ENCODE measurements at places on chromosomes 4 and X. TPM values are rescaled to one million over a fixed set of nuclear protein-coding genes. Genes with fewer than 3 reads are reported as not detected.

GRCh38 chr4:75327804-75328512, 186.2 kb downstream of the RCHY1 start:
- DNase-seq = peak; percentile 12

GRCh38 chr4:139633195-139633594, 32.4 kb upstream of the MGST2 start:
- no peak for DNase-seq

- no peak for DNase-seq
Observed at GRCh38 chr4:81380437-81380836, 91.3 kb downstream of the RASGEF1B start.

GRCh38 chr4:120749445-120750151, 172.9 kb downstream of the PRDM5 start:
- DNase-seq = no peak

- DNase-seq = no peak
Observed at GRCh38 chr4:1202526-1203011, 30.2 kb upstream of the SPON2 start.

GRCh38 chr4:11471046-11471441, 42.4 kb upstream of the HS3ST1 start:
- DNase-seq = no peak

DNA sequence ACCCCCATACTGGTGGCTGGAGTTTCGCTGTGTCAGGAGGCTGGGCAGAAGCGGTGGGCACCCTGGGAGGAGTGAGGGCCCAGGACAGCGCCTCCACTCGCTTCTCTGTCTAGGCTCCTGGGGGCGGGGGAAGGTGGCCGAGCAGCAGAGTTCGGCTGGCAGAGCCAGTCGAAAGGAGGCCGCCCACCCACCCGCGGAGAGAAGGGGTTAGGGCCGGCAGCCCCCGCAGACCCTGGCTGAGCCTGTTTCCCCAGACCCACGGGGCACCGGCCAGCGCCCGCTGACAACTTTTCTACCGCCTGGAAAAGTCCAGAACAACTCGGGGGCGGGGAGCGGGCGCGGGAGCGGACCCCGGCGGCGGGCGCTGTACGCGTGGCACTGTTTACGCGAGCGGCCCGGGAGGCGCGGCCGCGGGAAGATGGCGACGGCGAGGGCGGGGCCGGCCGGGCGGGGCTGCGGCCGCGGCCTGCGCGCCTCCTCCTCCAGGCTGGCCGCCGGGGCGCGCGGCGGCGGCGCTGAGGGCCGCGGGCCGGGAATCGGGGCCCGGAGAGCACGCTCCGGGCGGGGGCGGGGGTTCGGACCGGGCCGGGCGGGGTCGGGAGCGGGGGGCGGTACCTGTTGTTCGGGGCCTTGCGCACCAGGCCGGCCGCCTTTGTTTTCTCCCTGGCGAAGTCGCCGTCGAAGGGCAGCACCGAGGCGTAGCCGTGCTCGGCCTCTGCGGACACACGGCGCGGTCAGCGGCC, 628 bp downstream of the MXD4 start:
- no peak for DNase-seq

DNA sequence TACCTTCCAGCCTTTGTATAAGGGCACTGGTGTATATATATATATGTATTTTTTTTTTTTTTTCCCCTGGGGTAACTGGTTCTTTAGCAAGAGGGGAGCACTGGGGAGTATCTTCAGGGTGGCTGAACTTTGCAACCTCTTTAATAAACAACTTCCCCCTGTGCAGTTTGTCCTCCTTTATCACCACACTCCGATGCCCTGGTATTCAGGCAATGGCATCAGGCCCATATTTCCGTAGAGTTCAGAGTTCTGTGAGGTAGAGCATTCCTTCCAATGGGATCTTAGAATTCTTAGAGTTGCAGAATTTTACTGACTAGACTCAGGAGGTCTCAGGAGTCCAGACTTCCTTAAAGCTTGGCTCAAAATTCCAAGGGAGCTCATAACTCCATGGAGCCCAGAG, 24.6 kb downstream of the NYX start:
- DNase-seq = no peak

- no peak for DNase-seq
Observed at GRCh38 chr4:874971-875817, 49.3 kb upstream of the CPLX1 start.

DNA sequence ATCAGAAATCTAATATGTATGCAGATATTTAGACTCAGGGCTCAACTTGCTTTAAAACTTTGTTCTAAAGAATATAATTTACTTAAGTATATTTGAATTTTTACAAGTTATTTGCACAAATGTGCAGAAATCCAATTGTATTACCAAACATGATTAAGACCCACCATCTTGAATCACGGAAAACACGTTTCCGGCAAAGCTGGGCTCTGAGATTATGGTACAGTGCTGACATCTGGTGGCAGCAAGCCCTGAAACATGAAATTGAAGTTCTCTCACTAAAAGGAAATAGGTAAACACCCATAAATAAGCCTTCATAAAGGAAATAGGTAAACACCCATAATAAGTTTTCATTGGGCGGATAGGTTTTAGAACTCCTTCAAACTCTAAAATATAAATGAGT, 98.3 kb upstream of the MAOA start:
- peak; percentile 15 for DNase-seq

- no peak for DNase-seq
Observed at GRCh38 chrX:3788494-3789233, 75.2 kb upstream of the PRKX start.

DNA sequence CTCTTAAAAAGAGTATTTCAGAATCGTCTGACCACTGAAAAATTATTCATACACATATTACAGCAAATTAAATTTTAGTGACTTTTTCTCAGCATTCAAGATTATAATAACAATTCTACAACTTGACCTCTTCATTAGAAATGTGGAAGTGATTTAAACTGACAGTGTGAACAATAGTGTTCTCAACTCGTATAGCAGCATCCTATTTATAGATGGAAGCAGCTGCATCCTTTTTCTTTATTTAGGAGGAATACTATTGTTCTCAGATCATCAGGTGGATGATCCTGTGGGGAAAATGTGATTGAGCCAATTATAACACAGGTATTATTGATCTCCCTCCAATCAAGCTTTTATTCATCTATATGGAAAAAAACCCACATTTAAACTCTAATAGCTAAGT, 56.7 kb downstream of the RAPGEF2 start:
- DNase-seq = no peak

DNA sequence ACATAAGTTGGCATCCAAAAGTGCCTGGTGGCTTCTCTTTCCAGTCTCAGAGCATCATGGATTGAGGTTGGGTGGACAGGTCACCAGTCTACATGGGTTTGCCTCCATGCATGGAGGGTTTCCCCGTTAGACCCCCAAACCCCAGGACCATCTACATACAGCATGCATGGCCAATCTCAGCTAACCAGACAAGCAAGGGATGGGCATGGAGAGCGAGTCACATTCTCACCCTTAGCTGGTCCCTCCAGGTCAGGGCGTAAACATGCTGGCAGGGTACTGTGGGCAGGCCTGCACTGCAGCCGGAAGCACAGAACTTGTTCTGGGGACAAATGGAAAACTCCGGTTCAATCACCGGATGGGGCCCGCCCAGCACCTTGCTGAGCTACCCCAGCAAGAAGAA, 37.3 kb downstream of the HCCS start:
- DNase-seq = no peak

- DNase-seq = no peak
Observed at GRCh38 chr4:147044241-147044640, 98.6 kb upstream of the TTC29 start.

GRCh38 chr4:163132469-163133218, 34.0 kb downstream of the NAF1 start:
- DNase-seq = no peak

DNA sequence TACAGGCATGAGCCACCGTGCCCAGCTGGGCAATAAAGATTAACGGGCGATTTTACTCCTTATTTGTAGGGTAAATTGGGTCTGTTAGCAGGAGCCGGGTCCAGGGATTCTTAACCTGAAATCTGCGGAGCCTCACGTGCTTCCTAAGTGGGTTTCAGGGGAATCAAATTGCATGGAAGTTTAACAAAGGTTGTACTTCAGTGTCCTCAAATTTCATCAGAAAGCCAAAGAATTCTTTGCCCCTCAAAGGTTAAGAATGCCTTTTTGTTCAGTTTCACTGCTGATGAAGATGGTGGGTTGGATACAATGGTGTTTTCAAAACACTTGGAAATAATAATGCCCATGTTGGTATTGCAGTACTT, 67.9 kb downstream of the AFF1 start:
- DNase-seq = no peak

GRCh38 chr4:8772499-8773123, 99.0 kb downstream of the HMX1 start:
- no peak for DNase-seq

DNA sequence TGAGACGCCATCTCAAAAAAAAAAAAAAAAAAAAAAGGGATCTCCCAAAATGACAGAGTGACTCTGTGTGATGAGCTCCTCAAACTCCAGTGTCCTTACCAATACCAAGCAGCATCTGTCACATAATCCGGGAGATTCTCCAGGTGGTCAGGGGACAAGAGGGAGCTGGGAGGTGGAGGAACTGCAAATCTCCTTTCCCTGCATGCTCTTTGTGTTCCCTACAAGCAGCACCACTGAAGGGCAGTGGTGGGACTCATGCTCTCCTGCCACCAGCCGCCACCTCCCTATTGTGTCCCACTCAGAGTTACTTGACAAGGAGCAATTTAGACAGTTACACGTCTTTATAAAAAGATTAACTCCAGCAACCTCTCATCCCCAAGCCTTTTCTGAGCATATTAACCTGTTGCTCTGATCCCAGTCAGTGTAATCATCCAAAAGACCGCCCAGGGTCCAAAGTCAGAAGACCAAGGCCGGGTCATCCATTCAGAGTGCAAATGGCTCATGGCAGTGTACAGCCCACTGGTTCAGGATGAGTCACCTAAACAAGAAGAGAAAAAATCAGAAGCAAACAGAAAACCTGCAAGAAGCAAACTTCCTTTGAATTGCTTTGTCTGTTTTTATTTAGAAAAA, 23.6 kb downstream of the MGST2 start:
- no peak for DNase-seq

DNA sequence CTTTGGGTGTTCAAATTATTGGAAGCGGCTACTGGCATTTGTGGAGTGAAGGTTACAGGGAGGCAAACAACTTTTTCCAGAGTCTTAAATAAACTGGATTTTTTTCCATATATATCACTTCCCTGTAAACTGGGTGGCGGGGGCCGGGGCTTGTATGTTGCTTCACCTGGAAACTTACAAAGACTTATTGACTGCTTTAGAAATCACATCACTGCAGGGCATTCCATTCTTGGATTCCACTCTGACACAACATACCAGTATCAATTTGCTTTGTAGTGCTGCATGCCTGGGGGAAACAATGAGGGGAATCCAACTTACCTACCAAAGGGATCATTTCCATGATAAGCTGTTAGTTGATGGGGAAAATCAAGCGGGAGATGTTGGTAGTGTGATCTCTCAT, 21.7 kb upstream of the FAM156A start:
- no peak for DNase-seq

DNA sequence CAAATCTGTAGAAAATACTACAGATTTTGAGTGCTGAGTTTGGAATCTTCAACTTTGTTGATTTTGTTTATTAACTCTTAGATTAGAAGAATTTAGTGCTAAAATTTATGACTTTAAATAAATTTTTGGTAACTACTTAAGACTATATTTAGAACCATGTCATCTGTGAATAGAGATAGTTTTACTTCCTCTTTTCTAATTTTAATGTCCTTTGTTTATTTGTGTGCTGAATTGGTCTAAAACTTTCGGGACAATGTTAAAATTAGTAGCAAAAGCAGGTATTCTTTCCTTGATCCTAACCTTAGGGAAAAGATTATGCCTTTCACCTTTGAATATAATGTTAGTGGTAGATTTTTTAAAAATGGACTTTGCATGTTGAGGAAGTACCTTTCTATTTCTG, 119.7 kb upstream of the CXorf51A start:
- no peak for DNase-seq

- peak; percentile 6 for DNase-seq
Observed at GRCh38 chr4:46844325-46844917, 64.6 kb downstream of the COX7B2 start.

DNA sequence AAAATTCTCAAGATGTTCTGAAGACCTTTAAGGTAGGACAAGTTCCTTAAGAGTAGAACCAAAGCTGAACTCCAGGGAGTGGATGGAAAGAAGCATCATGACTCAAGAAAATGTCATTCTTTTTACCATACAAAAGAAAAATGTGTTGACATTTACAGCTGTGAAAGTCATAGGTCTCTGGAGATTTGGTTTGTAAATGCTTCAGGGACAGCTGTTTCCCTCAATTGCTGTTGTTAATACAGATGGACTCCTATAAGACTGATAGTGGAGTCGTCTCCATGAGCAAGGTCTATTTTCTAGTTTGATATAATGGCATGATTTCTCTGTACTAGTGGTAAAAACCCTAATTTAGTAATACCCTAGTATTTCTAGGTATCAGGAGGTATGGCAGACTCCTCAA, 101.7 kb downstream of the PHOX2B start:
- DNase-seq = no peak

- no peak for DNase-seq
Observed at GRCh38 chr4:184583738-184584502, 65.3 kb downstream of the CASP3 start.

DNA sequence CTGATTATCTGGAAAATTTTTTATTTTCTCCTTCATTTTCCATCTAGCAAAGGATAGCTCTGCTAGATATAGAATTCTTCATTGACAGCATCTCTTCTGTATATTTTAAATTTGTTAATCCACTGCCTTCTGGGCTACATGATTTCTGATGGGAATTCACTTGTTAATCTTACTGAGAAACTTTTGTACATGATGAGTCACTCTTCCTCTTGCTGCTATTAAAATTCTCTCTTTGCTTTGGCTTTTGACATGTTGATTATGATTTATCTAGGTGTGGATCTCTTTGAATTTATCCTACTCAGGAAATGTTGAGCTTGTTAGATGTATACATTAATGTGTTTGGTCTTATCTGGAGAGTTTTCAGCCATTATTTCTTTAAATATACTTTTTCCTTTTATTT, 27.5 kb downstream of the OR13H1 start:
- no peak for DNase-seq

The CCDC149 gene
- 11.8 TPM for total RNA-seq

The TCEAL7 gene
- 12.2 TPM for total RNA-seq

The GYPB gene
- total RNA-seq = not detected

The PDK3 gene
- 116 TPM for total RNA-seq

The RADX gene
- 0.81 TPM for total RNA-seq

The TMSB15B gene
- 6.6 TPM for total RNA-seq

The SORBS2 gene
- 443 TPM for total RNA-seq

The RAB41 gene
- not detected for total RNA-seq

The GC gene
- not detected for total RNA-seq

The FGD1 gene
- 11.5 TPM for total RNA-seq

The CYBB gene
- total RNA-seq = 38.7 TPM

The SHROOM2 gene
- 2.0 TPM for total RNA-seq

The TRPC3 gene
- 0.78 TPM for total RNA-seq

The TMSB15A gene
- 1.1 TPM for total RNA-seq

The PABPC1L2B gene
- total RNA-seq = not detected

The CXCL3 gene
- total RNA-seq = 4.9 TPM

The ATRX gene
- total RNA-seq = 124 TPM

The SSX2B gene
- total RNA-seq = not detected
